ENCODE measurements at places on chromosomes 7 and 10.

DNA sequence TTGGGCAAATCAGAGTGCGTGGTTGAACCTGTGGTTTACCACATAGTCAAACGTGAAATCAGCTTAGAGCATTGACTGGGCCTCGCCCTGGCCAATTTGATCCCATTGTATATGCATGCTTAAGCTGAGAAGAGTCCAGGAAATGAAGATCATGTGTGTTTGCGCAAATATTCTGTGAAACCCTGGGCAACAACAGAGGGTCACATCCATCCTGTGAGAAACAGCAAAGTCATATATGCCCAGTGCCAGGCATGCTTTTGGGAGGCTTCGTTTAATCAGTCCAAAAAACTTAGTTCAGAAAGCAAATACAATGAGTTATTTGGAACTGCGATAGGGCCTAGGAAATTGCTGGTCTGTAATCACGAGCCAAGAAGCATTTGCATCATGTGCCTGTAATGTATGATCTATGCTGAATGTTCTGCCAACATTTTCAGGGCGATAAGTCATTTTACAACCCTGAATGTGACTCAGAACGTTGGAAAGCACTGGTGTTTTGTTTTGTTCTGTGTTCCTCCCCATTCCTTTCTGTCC, 412.1 kb upstream of the CELF2 start:
- no peak for DNase-seq

DNA sequence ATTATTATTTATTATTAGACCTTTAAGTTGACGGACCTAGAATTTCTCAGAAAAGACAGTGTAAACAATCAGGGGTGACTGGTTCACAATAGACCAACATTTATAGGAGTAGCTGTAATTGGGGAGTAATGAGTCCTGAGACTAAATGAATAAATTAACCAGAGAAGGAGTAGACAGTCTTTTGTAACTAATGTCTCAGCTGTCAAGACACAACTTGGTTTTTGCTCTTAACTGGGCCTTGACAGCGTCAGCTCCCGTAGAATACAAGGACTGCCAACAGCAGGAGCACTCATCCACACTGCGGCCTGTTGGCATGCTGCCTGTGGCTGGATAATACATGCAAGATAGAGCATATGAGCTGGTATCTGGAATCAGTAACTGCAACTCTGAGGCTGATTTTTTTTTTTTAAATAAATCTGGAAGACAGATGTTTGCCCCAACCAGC, 123.9 kb downstream of the CACNA2D1 start:
- DNase-seq, result no peak

GRCh38 chr10:19839090-19839489, 22.9 kb downstream of the PLXDC2 start:
- DNase-seq, result no peak

GRCh38 chr7:114922026-114922651, at the start of gene MDFIC:
Gene MDFIC, plus strand, starts transcription at chr7:114922094. Its CDS starts 940 bp downstream, at chr7:114923034.
- DNase-seq, result peak; percentile 83

GRCh38 chr10:113987156-113987555, 56.5 kb upstream of the ADRB1 start:
- no peak for DNase-seq

GRCh38 chr10:66917104-66917503, 8.7 kb upstream of the LRRTM3 start:
- no peak for DNase-seq

- DNase-seq, result no peak
Observed at GRCh38 chr10:82953331-82953730, 1078.3 kb downstream of the NRG3 start.

DNA sequence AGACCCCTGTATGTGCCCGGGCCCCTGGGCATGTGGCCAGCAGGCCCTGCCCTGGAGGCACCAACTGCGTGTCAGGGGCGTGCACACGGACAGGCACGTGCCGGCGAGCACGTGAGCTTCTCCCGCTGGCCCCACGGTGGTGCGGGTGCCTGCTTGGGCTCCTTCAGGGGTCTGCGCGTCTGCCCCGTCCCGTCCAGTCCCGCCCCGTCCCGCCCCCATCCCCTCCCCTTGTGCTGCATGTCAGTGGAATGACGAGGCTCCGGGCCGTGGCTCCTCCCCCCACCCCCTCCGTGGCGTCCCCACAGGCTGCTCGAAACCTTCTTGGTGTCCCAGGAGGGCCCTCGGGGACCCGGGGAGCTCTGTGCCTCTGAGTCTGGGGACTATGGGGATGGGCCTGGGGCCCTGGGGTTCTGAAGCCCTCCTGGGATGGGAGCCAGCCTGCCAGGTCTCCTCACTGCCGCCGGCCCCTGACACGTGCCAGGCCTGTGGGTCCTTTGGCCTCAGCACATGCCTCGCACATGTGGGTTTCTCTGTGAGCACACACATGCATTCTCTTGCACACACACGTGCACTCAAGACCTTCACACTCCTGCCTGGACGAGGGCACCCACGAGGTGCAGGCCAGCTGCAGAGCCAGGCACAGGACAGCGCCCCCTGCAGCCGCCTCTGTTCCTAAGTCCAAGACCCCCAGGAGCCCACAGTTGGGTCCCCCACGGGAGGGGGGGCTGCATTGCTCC, 27.5 kb upstream of the AMZ1 start:
- DNase-seq, result no peak

GRCh38 chr7:70306173-70306572, 707.9 kb downstream of the AUTS2 start:
- no peak for DNase-seq

DNA sequence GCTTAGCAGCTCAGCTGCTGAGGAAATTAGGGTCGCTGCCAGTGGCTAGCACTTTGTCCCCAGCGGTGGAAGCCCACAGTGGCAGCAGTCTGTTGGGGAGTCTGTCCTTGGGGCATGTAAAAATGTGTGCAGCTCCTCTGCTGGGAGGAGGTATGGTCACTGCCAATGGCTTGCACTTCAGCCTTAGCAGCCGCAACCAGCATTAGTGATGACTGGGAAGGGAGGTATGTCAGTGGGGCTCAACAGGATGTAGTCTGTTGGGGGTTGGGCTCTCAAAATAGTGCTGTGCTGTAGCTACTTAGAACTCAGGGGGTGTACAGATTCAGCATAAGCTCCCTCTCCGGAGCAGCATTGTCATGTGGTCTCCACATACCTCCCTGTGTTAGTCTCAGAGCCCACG, 189.9 kb downstream of the ZEB1 start:
- no peak for DNase-seq

DNA sequence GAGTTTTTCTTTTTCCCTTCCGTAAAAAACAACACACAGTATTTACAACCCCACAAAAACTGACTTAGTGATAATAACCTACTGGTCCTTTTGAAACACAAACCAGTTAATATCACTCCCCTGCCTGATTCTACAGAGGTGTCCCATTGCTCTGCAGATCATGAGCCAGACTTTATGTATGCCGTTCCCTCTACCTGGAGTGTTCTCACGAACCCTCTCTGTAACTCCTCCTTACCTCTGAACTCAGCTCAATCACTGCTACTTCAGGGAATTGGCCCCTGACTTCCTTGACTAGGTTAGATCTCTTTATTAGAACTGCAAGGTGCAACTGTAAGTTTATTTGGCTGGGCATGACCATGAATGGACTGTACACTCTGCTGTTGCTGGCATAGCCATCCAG, 1.6 kb upstream of the LGI1 start:
- no peak for DNase-seq

- no peak for DNase-seq
Observed at GRCh38 chr7:143419880-143420279, 11.2 kb upstream of the EPHA1 start.

DNA sequence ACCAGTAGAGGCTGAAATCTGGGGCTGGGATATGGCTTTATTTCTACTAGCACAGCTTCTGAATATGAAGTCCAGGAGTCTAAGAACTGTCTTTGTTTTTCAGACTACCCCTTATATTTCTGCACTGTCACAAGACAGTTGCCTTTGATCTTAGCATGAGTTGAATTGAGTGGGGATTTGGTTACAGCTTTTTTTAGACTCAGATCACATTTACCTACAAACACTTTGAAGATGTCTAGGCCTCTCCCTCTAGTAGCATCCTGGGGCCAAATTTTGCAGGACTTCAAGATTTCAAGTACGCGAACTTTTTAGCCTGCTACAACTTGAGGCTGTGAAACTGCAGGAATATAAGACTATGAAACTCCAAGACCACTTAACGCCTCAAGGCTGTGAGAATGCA, 240.2 kb downstream of the NEBL start:
- DNase-seq, result no peak

GRCh38 chr7:112880818-112881418, 90.7 kb upstream of the TMEM168 start:
- no peak for DNase-seq

GRCh38 chr10:36464291-36464690, 661.1 kb upstream of the ANKRD30A start:
- DNase-seq, result no peak

- no peak for DNase-seq
Observed at GRCh38 chr7:55441774-55442522, 76.8 kb downstream of the LANCL2 start.

- DNase-seq, result no peak
Observed at GRCh38 chr10:101725296-101726114, 30.5 kb upstream of the FBXW4 start.
